Hematopoietic multipotent progenitor cell treated with erythropoietin and hydrocortisone succinate and interleukin-3 and kit ligand, for 6 days (in vitro differentiated cells): ENCODE measurements at places on chromosomes 16 and 17.

GRCh38 chr17:44903012-44903685, 3.9 kb upstream of the EFTUD2 start:
- DNase-seq = no peak

DNA sequence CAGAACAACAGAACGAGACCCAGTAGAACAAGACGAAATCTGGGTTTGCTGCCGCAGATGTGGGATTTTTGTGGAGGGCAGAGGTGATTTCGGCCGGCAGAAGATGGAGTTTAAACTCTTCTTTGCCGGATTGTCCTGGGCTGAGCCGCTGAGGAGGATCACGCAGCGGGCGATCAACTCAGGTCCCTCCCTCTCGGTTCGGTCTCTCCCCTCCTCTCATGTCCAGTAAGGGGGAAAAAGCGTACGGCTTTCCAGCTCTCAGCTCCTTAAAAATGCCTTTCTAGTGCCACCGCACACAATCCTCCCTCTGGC, 2.5 kb downstream of the PHF12 start:
- DNase-seq = peak; percentile 32

- no peak for DNase-seq
Observed at GRCh38 chr17:35376245-35376644, 2.8 kb upstream of the SLFN11 start.

DNA sequence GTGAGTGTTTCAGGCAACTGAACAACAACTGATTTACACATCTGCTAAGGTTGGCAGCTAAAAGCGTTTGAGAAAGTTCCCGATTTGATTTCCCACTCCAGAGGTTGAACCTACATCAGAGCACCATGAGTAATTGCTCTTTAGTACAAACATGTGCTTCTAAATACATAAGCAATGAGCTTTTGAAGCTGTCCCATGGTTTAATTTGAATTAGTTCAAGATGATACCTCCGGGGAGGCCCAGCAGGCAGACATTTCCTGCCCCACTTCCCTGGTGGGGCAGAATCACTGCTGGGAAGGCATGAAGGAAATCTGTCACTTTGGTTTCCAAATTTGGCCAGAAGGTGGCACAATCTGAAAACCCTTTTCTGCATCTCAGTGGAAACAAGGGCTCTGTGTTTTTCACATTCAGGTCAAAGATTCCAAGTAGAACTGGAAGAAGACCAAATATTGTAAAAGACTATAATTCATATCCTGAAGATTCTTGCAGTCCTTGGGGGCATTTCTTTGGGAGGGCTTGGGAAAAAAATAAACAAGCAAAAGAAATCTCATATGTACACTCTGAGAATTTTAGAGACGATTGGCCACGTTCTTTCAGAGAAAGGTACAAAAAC, 176.2 kb upstream of the FAM20A start:
- DNase-seq = peak; percentile 60

- peak; percentile 41 for DNase-seq
Observed at GRCh38 chr16:21218153-21218552, 6.8 kb upstream of the ZP2 start.

- DNase-seq = no peak
Observed at GRCh38 chr17:880443-881269, 98.5 kb downstream of the MRM3 start.

- DNase-seq = no peak
Observed at GRCh38 chr17:6551356-6551755, 5.0 kb downstream of the PITPNM3 start.

DNA sequence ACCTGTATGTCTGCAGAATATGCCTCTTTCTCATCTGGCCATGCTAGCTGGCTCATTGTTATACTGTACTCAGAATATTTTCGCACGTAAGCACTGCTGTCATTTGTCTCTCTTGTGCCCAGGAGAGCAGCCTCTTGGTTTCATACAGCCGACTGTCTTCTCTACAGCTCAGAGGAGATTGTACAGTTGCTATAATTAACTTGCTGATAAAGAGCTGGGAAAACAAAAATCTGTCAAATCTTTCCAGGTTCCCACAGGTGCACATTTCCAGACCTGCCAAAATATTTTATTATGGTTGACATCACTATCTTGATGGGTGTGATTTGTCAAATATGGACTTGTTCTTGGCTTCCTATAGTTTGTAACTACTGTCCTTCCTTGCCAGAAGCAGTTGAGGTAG, 122.7 kb downstream of the FTO start:
- DNase-seq = no peak

GRCh38 chr16:65254144-65254543, 132.3 kb upstream of the CDH11 start:
- no peak for DNase-seq

DNA sequence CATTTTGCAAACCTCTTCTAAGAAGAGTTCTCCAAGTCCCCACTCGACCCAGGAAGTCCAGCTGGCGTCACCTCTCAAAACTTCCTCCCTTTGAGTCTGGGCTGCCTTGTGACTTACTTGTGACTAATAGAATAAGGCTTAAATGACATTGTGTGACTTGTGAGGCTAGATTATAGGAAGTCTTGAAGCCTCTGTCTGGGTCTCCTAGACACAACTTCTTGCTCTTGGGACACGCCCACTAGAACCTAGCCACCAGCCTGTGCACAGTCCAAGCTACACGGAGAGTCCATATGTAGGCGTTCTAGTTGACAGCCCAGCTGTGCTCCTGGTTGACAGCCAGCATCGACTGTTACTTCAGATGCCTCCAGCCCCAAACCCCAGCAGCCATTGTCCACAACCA, 66.7 kb upstream of the TANC2 start:
- no peak for DNase-seq

DNA sequence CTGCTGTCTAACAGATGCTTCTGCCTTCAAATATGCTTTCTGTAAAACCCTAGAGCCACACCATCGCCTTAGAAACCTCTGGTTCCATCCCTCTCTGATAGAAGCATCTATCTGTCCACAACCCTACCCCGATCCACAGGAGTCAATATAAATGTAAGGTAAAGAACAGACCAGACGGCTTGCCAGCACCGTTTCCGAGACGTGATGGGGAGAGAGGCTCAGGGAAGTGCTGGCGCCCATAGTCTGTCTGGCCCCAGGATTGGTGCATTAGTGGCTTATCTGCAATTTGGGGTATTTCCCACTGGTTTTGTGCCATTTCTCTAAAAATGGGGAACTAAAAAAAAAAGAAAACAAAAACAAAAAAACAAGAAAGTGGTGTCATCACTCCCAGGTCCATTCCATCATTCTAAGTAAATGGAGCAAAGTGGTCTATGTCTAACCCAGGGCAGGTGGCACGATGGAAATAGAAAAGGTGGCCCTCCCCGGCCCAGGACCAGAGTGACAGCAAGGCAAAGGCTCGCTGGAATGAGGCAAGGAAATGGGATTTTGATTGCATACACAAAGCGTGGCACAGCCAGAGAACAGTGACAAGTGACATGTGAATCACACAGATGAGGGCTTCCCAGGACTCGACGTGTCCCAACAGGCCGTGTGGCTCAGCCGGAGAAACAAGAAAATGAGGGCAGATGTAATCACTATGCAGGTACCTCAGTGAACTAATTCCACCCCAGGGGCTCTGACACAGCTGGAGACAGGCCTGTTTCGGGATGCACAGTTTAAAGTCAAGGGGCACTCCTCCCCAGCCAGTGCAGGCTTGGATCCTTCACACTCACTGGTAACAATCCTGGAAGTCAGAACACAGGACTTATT, 125.6 kb downstream of the GAS7 start:
- DNase-seq = no peak

- peak; percentile 15 for DNase-seq
Observed at GRCh38 chr17:16286947-16287562, 66.2 kb downstream of the CENPV start.

GRCh38 chr17:67628580-67629013, 89.1 kb upstream of the NOL11 start:
- DNase-seq = peak; percentile 7
